ENCODE measurements at places on chromosomes 1 and 21. TPM values are rescaled to one million over a fixed set of nuclear protein-coding genes. Genes with fewer than 3 reads are reported as not detected.
A peak's percentile ranks its signal among the peaks of the same experiment; 100 is the strongest.

GRCh38 chr1:10814976-10815857 lies 18.8 kb upstream of the CASZ1 start:
- H3K27me3 ChIP-seq = no peaks in the 10 kb centered on the region
- H3K36me3 ChIP-seq = no peaks in the 10 kb centered on the region
- DNase-seq = no peak
- H3K4me1 ChIP-seq = no peaks in the 10 kb centered on the region
- no peak overlapping the region for H3K4me3 ChIP-seq
- peak overlapping the region; percentile 50 for H3K27ac ChIP-seq

DNA sequence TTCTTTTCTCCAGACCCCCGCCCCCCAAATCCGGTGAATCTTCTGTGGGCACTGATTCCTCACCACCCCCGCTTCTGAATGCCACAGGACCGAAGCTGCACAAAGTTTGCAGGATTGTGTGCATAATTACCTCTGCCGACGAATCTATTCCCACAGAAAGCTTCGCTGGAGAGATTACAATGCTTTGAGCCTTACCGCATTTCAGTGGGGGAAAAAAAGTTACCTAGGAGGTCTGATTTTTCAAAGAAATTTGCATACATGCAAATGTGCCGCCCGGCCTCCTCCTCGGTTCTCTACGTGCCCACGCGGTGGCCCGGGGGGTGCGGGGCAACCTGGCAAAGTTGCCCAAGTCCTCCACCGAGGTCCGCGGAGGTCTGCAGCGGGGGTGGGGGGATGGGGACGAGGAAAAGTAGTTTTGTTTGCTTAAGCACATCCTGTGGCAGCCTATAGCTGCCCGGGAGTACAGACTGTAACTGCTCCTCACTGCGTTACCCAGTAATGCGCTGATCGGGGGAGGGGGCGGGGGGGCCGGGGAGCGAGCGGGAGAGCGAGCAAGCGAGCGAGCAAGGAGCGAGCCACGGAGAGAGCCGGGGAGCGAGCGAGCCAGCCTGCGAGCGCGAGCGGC lies 563 bp upstream of the NFIA start:
- H3K36me3 ChIP-seq = no peaks in the 10 kb centered on the region
- H3K4me3 ChIP-seq = peak overlapping the region; percentile 98
- H3K27me3 ChIP-seq = no peaks in the 10 kb centered on the region
- H3K4me1 ChIP-seq = peaks cover 10% of the 10 kb centered on the region
- DNase-seq = no peak

- no peaks in the 10 kb centered on the region for H3K27me3 ChIP-seq
- H3K36me3 ChIP-seq = no peaks in the 10 kb centered on the region
Measured at GRCh38 chr1:152013664-152014237, 20.1 kb upstream of the S100A10 start.

DNA sequence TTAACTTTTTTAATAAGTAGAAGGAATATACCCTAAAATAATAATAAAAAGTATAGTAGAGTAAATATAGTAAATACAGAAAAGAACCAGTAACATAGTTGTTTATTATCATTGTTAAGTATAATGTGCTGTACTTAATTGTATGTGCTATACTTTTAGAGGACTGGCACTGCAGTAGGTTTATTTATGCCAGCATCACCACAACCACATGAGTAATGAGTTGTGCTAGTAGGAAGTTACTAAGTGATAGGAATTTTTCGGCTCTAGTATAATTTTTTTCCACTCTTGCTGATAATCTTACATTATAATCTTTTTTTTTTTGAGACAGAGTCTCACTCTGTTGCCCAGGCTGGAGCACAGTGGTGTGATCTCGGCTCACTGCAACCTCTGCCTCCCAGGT lies 71.6 kb downstream of the IVNS1ABP start:
- H3K4me1 ChIP-seq = no peaks in the 10 kb centered on the region
- no peaks in the 10 kb centered on the region for H3K36me3 ChIP-seq
- no peak overlapping the region for H3K27ac ChIP-seq
- H3K4me3 ChIP-seq = no peak overlapping the region
- no peaks in the 10 kb centered on the region for H3K27me3 ChIP-seq

DNA sequence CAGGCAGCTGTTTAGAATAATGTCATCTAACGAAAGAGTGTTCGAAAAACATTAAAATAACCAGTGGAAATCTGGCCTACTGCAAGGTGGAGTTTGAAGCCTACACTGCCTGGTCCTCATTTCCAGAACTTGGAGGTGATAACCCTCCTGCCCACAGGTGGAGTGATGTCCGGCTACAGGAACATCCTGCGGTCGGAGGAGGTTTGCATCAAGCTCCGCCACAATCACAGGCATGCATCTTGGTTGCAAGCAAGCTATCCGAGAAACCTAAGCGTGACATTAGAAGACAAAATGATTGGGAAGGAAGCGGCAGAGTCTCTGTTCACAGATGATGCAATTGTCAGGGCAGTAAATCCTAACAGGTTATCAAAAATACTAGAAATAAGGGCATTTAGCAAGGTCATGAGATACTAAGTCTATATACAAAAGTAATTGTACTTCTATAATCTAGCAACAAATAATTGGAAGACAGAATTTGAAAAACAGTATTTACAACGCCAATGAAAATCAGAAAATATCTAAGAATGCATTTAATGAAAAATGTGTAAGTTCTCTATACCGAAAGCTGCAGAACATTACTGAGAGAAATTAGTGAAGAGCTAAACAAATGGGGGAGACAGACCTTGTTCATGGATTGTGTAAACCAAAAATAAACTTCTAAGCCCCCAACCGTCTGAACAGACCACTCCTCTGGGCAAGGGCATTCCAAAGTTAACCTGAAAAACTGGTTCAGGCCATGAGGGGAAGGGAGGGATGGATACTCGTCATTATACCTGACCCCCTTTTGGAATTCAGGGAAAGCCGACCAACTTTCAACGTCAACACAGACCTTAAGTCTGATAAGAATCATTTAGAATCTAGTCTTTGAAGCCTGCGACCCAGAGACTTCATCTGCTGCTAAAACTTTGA lies 4.7 kb upstream of the SLC19A1 start:
- H3K36me3 ChIP-seq = no peaks in the 10 kb centered on the region
- peaks cover 6% of the 10 kb centered on the region for H3K4me1 ChIP-seq
- H3K27me3 ChIP-seq = no peaks in the 10 kb centered on the region
- H3K4me3 ChIP-seq = no peak overlapping the region
- DNase-seq = peak; percentile 24
- H3K27ac ChIP-seq = no peak overlapping the region

DNA sequence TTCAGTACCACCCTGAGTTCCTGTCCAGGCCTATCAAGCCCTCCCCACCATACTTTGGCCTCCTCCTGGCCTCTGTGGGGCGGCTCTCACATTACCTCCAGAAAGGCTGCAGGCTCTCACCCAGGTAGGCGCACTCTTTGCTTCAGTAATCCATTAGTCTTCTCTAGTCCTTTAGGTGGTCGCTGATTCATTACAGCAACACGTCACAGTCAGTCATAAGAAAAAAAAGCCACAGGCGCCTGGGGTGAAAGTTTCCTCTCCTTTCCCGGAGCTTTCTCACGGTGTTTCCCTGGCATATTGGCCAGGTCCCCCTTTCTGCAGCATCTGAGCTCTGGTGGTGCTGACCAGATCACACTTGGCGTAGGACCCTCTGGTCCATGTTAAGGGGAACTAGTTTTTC lies 12.1 kb downstream of the SLFNL1 start:
- no peak overlapping the region for H3K4me3 ChIP-seq
- DNase-seq = no peak
- no peaks in the 10 kb centered on the region for H3K4me1 ChIP-seq
- no peak overlapping the region for H3K27ac ChIP-seq
- H3K27me3 ChIP-seq = no peaks in the 10 kb centered on the region

- H3K4me3 ChIP-seq = no peak overlapping the region
- H3K36me3 ChIP-seq = no peaks in the 10 kb centered on the region
- no peak for DNase-seq
Measured at GRCh38 chr21:43269957-43270705, 101.3 kb downstream of the CRYAA start.

GRCh38 chr1:59391212-59392179 lies 94.6 kb downstream of the FGGY start:
- no peak overlapping the region for H3K4me3 ChIP-seq
- H3K36me3 ChIP-seq = no peaks in the 10 kb centered on the region
- no peaks in the 10 kb centered on the region for H3K27me3 ChIP-seq
- peaks cover 8% of the 10 kb centered on the region for H3K4me1 ChIP-seq

- H3K4me1 ChIP-seq = no peaks in the 10 kb centered on the region
- DNase-seq = no peak
- no peaks in the 10 kb centered on the region for H3K27me3 ChIP-seq
- no peak overlapping the region for H3K27ac ChIP-seq
- H3K36me3 ChIP-seq = no peaks in the 10 kb centered on the region
- no peak overlapping the region for H3K4me3 ChIP-seq
Measured at GRCh38 chr1:12507631-12508030, 110.4 kb downstream of the DHRS3 start.

DNA sequence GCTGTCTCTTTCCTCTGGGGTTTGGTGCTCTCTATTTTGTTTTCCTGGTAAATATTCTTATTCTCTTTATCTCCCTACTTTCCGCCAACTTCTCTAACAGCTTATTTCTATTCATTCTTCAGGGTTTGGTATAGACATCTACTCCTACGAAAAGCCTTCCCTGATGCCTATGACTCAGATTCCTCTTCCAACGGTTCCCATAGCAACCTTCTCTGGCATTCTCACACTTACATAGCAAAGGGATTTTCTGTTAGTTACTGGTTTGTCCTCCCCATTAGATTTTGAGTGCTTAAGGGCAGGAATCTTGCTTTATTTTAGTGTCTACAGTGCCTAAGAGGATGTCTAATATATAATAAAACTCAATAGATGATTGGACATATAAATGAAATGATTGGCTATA lies 407.6 kb upstream of the DEPDC1 start:
- H3K36me3 ChIP-seq = no peaks in the 10 kb centered on the region
- H3K4me3 ChIP-seq = no peak overlapping the region
- no peak for DNase-seq
- no peaks in the 10 kb centered on the region for H3K27me3 ChIP-seq
- H3K4me1 ChIP-seq = no peaks in the 10 kb centered on the region

DNA sequence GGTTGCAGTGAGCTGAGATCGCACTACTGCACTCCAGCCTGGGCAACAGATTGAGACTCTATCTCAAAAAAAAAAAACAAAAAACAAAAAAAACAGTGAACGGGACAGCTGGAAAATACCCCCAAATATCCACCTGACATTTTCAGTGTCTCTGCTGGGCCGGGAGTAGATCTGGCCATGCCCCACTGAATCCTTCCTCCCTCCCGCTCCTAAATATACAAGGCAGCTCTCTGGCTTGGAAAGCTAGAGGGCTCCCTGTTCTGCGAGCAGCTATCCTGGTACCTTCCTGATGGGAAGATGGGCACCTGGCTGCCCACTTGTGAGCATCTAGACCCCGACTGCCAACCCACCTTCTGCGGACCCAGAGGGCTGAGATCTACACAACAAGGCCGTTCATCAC lies 21.4 kb downstream of the SPSB1 start:
- no peaks in the 10 kb centered on the region for H3K4me1 ChIP-seq
- H3K27me3 ChIP-seq = no peaks in the 10 kb centered on the region
- no peak overlapping the region for H3K27ac ChIP-seq
- no peaks in the 10 kb centered on the region for H3K36me3 ChIP-seq
- DNase-seq = no peak

DNA sequence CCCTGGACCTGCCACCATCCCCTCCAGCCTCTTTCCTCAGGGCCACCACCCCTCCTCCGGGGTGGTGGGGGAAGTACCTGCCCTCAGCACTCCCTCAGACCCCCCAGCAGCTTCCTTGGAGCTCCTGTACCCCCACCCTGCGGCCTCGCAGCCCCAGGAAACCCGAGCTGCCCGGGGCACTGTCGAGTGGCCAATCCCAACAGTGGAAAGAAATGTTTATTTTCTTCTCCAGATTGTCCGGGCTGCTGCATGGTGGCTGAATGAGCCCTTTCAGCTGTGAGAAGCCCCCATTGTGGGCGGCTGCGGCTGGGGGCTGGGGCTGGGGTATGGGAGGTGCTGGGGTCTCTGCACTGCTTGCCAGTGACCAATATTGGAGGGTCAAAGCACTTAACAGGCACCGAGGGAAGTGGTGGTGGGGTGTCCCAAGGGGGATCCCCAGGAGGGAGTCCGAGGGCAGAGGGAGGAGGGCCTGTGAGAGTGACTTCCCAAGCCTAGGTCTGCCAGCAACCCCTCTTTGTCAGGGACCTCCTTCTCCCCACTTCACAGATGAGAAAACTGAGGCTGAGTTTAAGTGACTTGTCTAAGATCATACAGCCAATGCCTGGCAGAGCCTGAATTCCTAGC lies 25.2 kb downstream of the RUNX3 start:
- no peaks in the 10 kb centered on the region for H3K36me3 ChIP-seq
- H3K27me3 ChIP-seq = peaks cover 3% of the 10 kb centered on the region
- H3K27ac ChIP-seq = no peak overlapping the region
- no peaks in the 10 kb centered on the region for H3K4me1 ChIP-seq

GRCh38 chr1:16183179-16183578 lies 27.3 kb upstream of the EPHA2 start:
- H3K36me3 ChIP-seq = no peaks in the 10 kb centered on the region
- H3K27ac ChIP-seq = no peak overlapping the region
- no peaks in the 10 kb centered on the region for H3K27me3 ChIP-seq
- no peak for DNase-seq
- H3K4me1 ChIP-seq = peaks cover 22% of the 10 kb centered on the region
- no peak overlapping the region for H3K4me3 ChIP-seq

DNA sequence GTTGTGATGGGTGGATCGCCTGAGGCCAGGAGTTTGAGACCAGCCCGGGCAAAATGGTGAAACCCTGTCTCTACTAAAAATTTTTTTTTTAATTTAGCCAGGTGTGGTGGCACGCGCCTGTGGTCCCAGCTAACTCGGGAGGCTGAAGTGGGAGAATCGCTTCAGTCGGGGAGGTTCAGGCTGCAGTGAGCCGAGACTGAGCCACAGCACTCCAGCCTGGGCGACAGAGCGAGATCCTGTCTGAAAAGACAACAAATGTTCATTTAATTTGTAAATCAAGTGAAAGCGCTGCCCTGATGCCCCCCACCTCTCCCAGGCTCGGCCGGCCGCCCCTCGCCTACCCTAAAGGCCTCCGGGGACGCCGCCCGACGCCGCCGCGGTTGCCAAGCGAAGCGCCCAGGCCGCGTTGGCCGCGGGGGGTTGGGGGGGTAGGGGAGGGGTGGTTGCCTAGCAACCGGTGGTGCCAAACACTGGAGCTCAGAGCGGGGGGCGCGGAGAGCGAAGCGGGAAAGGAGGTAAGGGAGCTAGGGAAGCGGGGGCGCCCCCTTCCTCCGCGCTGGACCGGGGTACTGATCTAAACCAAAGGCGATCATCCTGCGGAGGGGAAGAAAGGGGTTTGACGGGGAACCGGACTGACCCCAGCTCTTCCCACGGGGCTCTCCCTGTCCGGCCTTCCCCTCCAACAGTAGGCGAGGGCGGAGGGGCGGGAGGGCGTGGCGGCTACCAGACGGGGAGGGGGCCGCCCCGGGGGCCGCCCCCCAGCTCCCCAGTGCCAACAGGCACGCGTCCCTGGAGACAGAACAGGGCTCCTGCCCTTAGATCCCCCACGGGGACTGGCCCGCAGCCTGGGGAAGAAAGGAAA lies at the start of gene TEKT2:
TSS of gene TEKT2 (plus strand) at position 460 of the 862 bp plus-strand sequence. CDS start 828 bp downstream, outside the sequence.
- H3K4me3 ChIP-seq = peak within 1 kb of the TSS; percentile 76
- no peak for DNase-seq
- no peaks in the 10 kb centered on the region for H3K27me3 ChIP-seq

The SMPDL3B gene
- total RNA-seq = 14.9 TPM

The ADAMTS4 gene
- 85.5 TPM for total RNA-seq

The SPRR2E gene
- not detected for total RNA-seq

Measured in breast epithelium (tissue), 4 donors.